ENCODE measurements at places on chromosomes 4 and X.

GRCh38 chr4:19650903-19651864 is 600.5 kb upstream of the SLIT2 start:
- no peaks in the 10 kb centered on the region for H3K4me1 ChIP-seq
- H3K27me3 ChIP-seq, result no peaks in the 10 kb centered on the region
- no peaks in the 10 kb centered on the region for H3K36me3 ChIP-seq
- H3K27ac ChIP-seq, result no peak overlapping the region

DNA sequence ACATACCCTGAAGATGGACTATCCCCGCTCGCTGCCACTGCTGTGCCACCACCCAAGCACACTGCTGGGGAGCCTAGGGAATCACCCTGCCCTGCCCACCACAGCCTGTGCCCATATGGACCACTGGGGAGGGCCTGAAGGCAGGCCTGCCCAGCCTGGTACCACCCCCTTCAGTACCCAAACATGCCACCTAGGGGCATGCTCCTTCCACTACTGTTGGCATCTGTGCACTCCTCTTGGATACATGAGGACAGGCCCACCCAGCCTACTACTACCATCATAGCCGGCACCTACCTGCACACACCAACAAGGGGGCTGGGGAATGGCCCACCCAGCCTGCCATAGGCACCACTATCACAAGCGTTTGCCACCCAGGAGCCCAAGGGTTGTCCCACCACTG is 30.1 kb upstream of the PRDX4 start:
- H3K4me1 ChIP-seq, result no peaks in the 10 kb centered on the region
- H3K27ac ChIP-seq, result no peak overlapping the region
- H3K27me3 ChIP-seq, result no peaks in the 10 kb centered on the region
- DNase-seq, result no peak

DNA sequence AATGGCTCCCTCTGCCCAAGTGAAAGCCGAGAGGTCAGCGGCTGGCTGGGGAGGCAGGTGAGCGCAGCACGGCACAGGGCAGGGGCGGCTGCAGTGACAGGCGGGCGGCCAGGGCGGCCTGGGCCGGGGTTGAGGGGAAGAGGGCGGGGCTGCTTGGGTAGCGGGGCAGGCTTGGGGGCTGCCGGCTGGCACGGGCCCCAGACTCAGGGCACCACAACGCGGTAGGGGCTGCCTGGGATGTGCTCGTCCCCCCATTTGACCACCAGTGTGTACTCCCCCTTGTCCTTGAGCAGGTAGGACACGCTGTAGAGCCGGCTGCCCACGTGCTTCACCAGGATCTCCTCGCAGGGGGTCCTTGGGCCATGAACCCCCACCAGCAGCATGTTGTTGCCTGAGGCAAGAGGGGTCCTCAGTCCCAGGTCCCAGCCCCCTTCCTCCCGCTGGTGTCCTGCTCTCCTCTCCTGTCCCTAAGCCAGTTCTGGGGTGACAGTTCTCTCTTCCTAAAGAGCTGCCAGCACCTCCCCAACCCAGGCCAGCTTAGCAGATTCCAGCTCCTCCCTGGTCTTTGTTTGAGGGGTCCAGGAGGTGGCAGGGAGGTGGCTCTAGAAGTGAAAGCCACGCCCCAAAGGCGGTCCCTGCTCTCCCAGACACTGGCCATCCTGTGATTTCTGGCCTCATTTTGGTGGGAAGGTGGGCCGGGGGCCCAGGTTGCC is 25.6 kb downstream of the FLNA start:
- H3K27ac ChIP-seq, result peak overlapping the region; percentile 99
- H3K4me3 ChIP-seq, result peak overlapping the region; percentile 77
- H3K27me3 ChIP-seq, result no peaks in the 10 kb centered on the region
- H3K4me1 ChIP-seq, result peaks cover 39% of the 10 kb centered on the region
- H3K36me3 ChIP-seq, result peaks cover 70% of the 10 kb centered on the region
- DNase-seq, result peak; percentile 1

DNA sequence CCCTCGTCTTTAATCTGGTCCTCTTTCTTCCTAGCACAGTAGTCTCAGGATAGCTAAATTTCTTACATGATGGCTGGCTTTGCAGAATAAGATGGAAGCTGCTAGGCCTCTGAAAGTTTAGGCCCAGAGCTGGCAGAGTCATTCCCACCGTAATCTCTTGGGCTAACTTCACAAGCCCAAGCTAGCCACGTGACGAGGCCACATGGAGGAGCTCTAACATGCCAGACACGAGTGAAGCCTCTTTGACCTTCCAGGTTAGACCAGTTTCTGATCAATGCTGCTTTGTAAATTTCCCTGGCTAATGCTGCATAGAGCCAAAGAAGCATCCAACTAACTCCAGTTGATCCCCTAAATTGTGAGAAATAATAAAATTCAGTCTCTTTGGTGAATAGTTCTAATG is 9.5 kb upstream of the CENPE start:
- peaks cover 3% of the 10 kb centered on the region for H3K36me3 ChIP-seq
- H3K4me3 ChIP-seq, result no peak overlapping the region
- H3K27ac ChIP-seq, result no peak overlapping the region

DNA sequence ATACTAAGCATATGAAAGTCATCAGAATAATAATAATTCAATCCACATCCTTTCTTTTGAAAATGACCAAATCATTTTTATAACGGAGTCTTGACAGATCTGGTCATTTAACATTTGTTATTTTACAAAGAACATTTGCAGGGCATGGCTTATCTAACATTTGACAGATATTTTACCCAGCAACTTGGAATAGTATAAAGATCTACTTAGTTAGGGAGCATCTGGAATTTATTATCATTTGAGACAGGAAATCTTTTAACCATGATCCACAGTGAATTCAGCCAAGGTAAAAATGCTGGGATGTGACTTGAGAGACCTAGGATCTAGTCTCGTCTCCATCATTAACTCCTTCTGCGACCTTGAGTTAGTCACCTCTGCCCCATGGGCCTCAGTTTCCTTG is 22.4 kb downstream of the STARD8 start:
- H3K36me3 ChIP-seq, result no peaks in the 10 kb centered on the region
- peaks cover 6% of the 10 kb centered on the region for H3K27me3 ChIP-seq
- H3K27ac ChIP-seq, result no peak overlapping the region
- no peak overlapping the region for H3K4me3 ChIP-seq
- DNase-seq, result no peak

DNA sequence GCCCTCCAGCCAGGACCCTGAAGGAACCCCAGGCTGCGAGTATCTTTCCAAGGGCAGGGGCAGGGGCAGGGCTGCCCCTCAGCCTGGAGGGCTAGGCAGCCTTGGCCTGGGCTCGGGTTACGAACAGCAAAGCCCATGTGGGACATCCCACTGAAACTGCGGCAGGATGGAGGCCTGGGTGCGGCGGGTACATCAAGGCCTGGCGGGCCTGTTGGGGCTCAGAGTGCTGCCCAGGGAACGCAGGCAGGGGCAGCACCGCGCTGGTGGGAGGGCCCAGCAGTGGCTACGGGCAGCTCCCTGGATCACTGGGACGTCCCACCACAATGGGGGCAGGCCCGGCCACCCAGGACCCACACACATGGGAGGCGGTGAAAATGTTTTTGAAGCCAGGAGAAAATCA is 10.9 kb downstream of the NAT8L start:
- DNase-seq, result no peak
- no peaks in the 10 kb centered on the region for H3K36me3 ChIP-seq
- H3K4me3 ChIP-seq, result no peak overlapping the region
- H3K27me3 ChIP-seq, result no peaks in the 10 kb centered on the region

Measured in effector memory CD8-positive, alpha-beta T cell (primary cell).